ENCODE measurements at places on chromosomes 5 and 9.

GRCh38 chr5:103487822-103488493 is 74.6 kb downstream of the NUDT12 start:
- DNase-seq: no peak

GRCh38 chr5:109612278-109612905 is 77.3 kb upstream of the MAN2A1 start:
- peak; percentile 64 for DNase-seq

DNA sequence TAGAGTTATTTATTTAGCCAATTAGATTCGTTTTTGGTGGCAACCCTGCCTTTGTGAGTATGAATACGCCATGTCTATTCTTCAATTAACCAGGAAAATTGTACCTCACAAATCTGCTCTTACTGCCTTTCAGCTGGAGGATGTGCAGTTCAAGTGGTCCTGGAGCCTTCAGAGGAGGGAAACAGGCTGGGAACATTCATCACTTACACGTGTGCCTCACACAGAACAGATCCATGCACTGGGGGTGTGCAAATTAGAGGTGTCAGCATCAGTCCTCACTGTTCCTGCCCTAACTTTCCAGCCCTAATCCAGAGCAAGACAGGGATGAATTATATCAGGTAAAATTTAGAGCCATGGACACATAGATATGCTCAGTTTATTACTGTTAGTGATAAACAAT is 65.4 kb downstream of the SEMA5A start:
- DNase-seq: no peak

- no peak for DNase-seq
Measured at GRCh38 chr5:133889271-133889905, 79.0 kb downstream of the C5orf15 start.

DNA sequence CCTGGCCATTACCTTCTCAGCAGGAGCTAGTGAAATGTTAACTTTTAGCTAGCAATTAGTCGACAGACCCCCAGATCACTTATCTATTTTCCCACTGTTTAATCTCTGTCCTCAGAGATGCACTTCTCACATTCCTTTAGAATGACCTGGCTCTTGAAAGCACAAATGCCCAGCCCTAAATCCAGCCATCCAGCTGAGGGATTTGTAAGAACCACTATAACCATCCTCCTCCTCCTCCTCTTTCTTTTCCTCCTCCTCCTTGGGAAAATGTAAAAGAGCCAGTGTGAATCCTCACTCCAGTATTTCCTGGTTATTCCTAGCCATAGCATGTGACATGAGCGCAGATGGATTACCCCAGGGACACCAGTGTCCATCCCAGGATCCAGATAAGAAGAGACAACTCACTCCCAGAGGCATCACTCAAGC is 124.3 kb downstream of the ENC1 start:
- no peak for DNase-seq

DNA sequence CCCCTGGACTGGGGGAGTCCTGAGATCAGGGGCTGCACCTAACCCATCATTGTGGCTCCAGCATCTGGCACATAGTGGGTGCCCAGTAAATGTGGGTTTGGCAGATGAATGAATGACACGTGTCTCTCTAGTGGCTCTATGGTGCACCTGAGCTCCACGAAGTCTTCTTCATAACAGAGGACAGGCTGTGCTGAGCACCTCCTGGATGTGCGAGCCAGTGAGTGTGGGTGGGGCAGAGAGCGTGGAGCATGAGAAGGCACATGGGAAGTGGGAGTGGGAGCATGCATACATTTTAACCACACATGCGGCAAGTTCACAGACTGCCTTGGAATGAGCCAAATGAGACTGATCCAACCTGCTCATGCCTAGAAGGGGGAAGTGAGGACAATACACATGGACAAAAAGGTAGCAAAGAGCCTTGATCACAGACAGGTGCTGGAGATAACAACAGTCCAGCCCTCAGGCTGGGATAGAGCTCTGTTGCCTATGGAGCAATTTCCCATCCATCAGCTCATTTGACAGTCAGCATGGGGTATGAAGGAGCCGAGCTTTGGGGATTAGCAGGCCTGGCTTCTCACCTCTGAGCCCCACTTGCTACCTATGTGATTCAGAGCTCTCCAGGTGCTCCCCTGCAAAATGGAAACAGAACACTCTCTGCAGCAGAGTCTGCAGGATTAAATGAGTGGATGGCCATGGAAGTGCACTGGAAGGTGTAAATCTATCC is 76.2 kb upstream of the TBC1D2 start:
- DNase-seq: no peak

DNA sequence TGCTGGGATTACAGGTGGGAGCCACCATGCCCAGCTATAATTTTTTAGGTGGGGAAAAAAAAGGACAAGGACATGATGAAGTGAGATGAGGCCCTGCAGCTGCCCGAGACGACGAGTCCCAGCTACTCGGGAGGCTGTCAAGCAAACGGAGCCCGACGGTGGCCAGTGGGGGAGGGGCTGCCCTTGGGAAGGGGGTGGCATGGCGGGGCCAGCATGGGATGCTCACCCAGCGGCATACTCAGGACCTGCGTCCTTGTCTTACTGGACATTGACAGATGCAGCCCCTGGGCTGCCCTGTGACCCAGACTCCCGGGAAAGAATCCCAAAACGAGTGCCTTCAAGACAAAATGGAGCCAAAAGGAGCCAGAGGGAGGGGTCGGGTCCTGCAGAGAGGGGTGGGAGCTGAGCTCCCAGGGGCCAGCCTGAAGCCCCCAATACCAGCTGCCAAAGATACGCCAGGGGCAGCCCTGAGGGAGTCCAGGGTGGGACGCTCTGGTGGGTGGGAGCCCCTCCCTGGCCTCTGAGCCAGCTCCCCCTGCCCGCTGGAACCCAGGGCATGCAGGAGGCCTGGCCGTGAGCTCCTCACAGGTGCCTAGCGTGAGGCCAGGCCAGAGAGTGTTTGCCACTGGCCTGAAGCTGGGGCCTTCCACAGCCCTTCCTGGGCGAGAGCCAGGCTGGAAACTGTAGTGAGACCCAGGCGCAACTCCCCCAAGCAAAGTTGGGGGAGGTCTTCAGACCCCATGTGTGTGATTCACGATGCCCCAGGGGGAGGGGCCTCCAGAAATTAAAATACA is 15.7 kb downstream of the CCDC187 start:
- DNase-seq: no peak

- no peak for DNase-seq
Measured at GRCh38 chr5:28281351-28281750, 1243.0 kb upstream of the CDH9 start.

- no peak for DNase-seq
Measured at GRCh38 chr5:142834504-142834903, 64.3 kb downstream of the ARHGAP26 start.

- no peak for DNase-seq
Measured at GRCh38 chr5:16593013-16593412, 23.8 kb downstream of the RETREG1 start.
